Naive thymus-derived CD4-positive, alpha-beta T cell (primary cell): ENCODE measurements at places on chromosomes 13 and 19. TPM values are rescaled to one million over a fixed set of nuclear protein-coding genes. Genes with fewer than 3 reads are reported as not detected.

EDNRB gene
- total RNA-seq: not detected

MBD3L4 gene
- not detected for total RNA-seq

STOML3 gene
- not detected for total RNA-seq

DNA sequence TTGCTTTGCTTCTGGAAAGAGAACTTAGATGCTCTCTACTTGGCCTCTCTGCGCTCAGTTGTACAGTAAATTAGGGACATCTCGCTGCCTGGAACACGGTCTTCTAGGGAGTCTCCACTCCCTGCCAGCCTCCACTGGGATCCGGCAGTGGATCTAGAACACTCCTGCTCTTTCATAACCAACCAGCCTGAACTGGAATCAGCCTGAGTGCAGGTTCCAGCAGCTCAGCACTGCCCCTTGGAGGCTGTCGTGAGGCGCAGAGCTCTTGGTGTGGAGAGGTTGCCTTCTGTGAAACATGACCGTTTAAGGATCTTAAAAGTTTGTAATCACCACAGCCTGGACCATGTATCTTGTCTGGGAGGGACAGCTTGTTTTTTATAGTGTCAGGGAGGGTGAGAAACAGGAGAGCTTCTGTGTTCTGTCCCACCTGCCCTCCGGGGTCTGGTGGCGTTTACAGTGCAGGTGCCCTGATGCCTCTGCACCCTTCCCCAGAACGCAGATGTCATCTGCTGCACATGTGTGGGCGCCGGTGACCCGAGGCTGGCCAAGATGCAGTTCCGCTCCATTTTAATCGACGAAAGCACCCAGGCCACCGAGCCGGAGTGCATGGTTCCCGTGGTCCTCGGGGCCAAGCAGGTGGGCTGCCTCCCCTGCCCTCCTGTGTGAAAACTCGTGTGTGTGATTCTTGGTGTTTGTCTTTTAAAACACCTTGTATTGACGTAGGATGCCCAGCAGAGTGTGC is 24.8 kb downstream of the UPF1 start:
- DNase-seq: no peak

DNA sequence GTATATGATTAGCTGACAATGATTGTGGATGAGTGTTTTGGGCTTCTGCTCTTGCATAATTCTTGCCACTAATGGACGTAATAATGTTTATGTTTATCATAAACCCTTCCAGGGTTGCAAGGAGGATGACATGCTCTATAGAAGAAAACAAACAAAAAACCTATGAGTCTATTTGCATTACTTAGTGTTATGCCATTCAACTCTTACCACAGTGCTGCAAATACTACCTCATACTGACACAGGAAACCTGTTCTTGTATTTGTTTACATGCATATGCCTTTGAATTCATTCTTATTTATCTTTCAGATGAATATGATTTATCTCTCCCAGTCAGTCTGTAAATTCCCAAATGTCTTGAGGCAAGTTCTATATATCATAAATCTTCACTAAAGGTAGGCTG is 39.6 kb upstream of the FREM2 start:
- no peak for DNase-seq

- no peak for DNase-seq
These were observed 108.8 kb downstream of the TBC1D4 start for GRCh38 chr13:75372923-75373841.

ZNF850 gene
- 4.3 TPM for total RNA-seq

DNA sequence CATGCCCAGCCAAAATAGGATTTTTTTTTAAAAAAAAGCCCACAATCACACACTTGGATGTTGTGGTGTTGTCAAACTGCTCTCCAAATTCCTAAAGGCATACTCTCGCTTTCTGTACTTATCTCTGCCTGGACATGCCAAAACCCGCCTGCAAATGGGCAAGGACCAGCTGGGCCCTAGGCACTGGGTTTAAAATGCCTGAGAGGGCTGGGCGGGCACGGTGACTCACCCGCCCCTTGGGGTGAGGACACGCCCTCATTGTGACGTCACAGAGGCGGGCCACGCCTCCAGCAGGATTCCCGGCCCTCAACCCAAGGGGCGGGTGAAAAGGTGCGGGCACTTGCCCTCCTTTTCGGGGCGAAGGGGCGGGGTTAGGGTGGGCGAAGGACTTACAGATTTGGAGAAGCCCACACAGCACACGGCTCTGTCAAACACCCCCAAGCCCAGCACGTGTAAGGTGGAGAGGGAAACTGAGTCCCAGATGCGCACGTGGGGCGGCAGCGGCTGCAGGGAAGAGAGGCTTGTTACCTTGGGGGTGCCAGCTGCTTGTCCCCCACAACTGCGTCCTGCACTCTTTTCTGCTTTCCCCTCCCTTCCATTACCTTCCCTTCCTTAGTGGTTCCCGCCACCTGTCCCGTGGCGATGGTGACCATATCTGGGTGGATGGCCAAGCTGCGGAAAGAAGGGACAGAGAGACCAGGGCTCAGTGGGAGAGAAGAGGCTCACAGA is 6.6 kb downstream of the EML2 start:
- no peak for DNase-seq

GRCh38 chr19:10604460-10604980 is 17.4 kb upstream of the AP1M2 start:
- peak; percentile 28 for DNase-seq

DNA sequence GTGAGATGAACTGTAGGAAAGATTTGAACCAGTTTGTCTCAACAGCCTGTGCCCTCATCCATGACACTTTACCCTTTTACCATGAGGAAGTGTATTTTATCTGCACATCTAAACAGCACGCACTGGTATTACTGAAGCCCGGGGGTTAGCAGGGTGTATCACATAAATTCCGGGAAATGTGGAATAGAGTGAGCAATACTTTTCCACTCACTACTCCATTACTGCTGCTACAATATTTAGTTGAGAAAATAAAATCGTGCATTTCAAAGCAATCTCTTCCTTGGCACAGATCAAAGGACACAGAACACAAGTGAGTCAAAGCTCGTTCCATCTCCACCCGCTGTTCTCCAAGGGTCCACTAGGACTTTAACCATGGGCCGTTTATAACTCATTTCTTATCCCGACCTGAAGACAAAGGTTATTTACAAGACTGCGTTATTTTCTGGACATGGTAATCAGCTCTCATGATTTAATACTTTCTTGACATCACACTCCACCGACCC is 35.2 kb downstream of the STK24 start:
- DNase-seq: no peak

MAG gene
- not detected for total RNA-seq
